H4 (cell line): ENCODE measurements at places on chromosomes 12 and 14.

GRCh38 chr14:95314609-95315008 lies 5.1 kb downstream of the CLMN start:
- peak; percentile 63 for DNase-seq

DNA sequence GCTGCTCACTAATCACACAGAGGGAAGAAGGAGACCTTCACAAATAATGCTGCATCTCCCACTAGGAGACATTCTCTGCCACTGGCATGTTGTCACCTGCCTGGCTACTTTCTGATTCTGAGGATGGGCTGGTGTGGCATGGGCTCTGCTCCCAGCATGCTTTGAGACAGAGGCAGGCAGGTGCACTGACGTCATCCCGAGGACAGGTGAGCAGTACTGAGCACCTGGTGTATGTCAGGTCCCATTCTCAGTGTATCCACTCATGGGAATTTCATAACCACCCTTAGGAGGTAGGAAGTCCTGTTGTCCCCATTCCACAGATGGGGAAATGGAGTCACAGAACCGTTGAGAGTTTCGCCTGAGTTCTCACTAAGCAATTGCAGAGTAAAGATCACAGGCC lies 597.9 kb downstream of the VRK1 start:
- no peak for DNase-seq

GRCh38 chr12:125262851-125263250 lies 197.6 kb downstream of the AACS start:
- DNase-seq = no peak

DNA sequence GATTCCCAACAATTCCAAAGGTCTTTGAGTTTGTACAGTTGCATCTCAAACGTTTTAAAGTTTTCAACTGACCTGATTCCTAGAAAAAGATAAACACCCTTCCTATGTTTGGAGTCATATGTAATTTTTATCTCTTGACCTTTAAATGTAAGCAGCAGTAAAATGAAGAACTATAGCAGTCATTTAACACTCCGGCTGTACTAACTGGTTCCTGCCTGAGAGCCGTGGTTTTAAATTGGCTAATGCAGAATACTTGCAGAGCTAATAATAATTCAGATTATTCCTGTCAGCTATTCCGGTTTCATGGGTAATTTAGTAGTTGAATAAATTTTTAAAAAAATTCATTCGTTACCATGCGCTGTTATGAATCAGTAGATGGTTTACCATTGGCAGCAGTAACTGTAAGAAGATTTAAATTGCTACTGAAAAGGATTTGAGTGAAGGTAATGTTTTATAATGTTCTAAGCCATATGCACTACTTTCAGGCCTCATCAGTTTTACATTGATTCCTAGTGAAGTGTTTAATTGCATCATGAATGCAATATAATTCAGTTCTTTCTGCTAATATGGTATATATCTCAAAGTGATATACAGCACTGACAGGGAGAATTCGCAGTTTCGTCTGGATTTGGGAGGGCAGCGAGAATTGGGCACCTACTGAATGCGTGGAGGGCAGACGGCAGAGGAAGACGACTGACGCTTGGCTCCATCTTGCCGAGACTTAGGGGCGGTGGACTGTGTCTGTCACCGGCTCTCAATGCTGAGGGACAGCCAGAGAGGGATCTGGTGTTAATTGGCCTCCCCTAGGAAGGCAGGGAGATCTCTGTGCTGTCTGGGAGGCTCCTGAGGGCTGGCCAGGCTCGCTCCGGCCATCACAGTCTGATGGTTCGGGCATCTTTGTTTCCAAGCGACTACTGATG lies 217.7 kb downstream of the PHETA1 start:
- DNase-seq = no peak
